NCI-H774 (cell line): ENCODE measurements at places on chromosomes 4 and X.

- no peak for DNase-seq
Observed at GRCh38 chr4:23819041-23819511, 70.8 kb downstream of the PPARGC1A start.

DNA sequence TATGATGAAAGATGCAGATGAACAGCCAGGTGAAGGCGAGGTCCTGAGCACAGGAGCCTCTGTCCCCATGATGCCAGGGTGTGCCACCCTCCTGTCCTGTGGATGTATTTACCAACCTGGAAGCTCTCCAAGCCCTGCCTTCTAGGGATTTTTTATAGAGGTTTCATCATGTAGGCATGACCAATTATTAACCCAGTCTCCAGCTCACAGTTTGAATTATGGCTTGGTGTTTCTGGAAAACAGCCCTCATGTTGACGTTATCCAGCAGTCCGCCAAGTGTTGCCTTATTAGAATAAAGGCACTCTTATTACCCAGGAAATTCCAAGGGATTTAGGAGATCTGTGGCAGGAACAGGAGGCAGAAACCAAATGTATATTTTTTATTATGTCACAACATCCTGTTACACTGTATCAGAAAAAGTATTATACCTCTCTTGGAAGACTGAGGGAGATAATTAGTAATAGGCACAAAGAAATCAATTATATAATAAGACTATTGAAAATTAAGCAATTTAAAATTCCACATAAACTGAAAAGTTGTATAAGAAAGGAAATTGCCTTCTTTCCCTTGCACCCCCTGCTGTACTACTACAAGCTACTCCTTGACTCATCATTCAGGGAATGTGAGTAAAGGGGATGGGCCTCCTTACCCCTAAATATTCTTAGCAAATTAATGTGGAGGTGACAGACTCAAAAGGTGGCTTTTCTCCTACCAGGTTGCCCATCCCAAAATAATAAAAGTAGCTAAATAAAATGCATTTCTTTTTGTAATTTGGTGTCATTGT is 129.6 kb downstream of the ZNF330 start:
- peak; percentile 0 for DNase-seq

- no peak for DNase-seq
Observed at GRCh38 chr4:138832563-138832962, 183.0 kb upstream of the NOCT start.

DNA sequence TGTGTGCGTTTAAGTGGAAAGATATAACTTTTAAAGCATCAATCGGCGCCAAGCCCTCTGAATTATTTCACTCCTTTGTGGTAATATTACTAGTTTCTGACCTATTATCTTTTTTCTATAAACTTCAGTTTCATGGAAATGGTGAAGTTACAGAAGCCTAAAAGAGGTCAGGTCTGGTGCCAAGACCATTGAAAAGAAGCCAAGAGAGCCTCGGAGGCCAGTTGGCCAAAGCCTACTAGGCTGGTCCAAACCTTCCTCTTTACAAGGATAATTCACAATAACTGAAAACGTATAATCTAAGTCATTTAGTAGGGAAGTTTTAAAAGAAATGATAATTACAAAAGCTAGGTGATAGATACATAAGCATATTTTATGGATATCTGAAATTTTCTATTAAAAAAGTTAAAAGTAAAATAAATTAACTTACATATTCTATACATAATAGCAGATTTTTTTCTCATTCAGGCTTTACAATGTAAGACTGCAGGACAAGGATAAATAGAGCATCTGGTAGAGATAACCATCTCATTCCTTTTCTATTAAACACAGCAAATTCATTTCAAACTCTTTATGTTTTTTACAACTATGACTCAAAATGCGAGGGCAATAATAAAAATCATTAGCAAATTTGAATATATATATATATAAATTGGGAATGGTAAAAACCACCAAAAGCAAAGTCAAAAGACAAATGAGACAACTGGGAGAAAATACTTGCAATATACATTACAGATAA is 49.2 kb downstream of the WDFY3 start:
- no peak for DNase-seq

GRCh38 chr4:137823007-137823406 is 290.7 kb upstream of the PCDH18 start:
- DNase-seq = no peak

GRCh38 chr4:1682860-1683259 is 1.3 kb downstream of the FAM53A start:
- DNase-seq = no peak

- no peak for DNase-seq
Observed at GRCh38 chrX:99078301-99078700, 1331.8 kb downstream of the PCDH19 start.

- no peak for DNase-seq
Observed at GRCh38 chrX:10988653-10989052, 122.5 kb upstream of the HCCS start.

- no peak for DNase-seq
Observed at GRCh38 chrX:14930663-14931062, 57.4 kb downstream of the MOSPD2 start.
